Activated CD4-positive, alpha-beta T cell treated with anti-CD3 and anti-CD28 coated beads, Interleukin-2, amount 50 U/mL, for 4 hours (primary cell): ENCODE measurements at places on chromosomes 11 and 22.

DNA sequence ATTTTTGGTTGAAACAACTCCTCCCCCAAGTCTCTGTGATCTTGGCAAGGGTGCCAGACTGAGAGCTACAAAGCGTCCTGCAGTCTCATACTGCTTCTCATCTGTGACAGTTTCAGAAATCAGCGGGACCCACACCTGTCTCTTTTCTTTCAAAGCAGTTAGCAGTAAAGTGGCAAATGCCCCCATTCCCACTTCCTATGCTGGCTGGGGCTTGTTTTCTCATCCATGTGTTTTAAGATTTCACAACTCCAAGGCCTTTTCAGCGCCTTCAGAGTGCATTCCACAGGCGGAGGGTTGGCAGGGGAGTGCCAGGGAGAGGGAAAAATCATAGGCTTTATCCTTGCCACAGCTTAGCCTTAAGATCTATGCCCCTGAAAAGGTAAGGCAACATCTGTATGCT lies 493.5 kb downstream of the OPCML start:
- no peak for DNase-seq

DNA sequence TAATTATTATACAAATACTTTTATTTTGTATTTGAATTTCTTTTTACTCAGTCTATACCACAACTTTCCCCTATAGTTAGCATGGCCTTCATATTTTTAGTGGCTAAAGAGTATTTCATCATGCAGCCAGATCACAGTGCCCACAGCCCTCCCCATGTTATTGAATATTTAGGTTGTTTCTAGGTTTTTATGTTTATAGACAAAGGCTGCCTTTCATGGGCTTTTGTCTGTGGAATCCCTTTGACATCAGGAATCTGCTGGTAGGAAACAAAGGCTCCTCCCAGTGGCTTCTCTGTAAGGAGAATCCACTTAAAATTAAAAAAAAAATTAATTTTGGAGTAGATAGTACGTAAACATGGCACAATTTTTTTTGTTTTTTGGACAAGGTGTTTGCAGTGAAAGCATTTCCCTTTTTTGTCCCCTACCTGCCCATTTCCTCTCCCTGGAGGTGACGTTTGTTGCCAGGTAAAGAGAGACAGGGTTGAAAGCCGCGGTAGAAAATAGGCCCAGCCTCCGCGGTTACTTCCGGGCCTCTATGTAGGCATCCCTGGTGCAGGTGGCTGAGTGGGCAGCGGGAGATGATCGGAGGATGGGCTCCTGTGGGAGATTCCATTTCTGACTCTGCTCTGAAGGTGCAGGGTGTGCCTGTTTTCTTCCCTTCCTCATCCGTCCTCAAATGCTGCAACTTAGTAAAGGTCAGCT lies 82.2 kb upstream of the OR4B1 start:
- DNase-seq = no peak

- DNase-seq = no peak
Measured at GRCh38 chr11:65788821-65789220, 2.0 kb downstream of the OVOL1 start.

DNA sequence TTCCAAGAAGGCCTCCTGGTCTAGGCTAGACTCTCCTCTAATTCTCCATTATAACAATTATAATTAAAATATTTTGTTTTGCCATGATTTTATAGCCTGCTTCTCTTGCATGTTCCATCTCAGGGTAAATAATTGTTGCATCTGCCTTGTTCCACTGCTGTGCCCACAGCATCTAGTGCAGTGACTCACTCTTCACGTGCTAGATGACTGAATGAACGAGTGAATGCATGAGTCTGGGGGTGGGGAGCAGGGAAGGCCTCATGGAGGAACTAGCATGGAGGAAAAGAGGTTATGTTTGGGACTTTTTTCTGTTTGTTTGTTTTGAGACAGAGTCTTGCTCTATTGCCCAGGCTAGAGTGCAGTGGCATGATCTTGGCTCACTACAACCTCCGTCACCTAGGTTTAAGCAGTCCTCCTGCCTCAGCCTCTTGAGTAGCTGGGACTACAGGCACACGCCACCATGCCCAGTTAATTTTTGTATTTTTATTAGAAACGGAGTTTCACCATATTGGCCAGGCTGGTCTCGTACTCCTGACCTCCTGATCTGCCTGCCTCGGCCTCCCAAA lies 5.2 kb upstream of the OAF start:
- DNase-seq = no peak

GRCh38 chr11:60750911-60751310 lies 5.8 kb upstream of the MS4A15 start:
- DNase-seq = no peak

GRCh38 chr22:39494471-39495120 lies 7.5 kb upstream of the MIEF1 start:
- DNase-seq = no peak

DNA sequence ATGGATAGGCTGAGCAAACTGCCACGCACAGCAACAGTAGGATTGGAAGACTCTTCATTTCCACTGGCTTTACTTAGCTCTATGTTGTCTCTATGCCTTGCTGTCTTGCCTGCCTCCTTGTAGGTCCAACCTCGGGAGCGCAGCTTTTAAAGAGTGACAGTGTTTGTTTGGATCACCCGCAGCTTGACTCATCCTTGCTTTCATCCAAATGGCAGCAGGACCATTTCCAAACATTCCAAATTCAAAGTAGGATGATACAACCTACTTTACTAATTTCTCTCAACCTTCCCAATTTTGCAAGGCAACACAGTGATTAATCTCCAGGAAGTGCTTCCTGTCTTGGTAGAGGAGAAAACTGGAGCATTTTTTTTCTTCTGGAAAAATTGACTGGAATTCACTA lies at the start of gene MMP3:
TSS of gene MMP3 (minus strand) at position 121 of the 400 bp plus-strand sequence. CDS start at position 58, 63 bp downstream.
- no peak for DNase-seq

DNA sequence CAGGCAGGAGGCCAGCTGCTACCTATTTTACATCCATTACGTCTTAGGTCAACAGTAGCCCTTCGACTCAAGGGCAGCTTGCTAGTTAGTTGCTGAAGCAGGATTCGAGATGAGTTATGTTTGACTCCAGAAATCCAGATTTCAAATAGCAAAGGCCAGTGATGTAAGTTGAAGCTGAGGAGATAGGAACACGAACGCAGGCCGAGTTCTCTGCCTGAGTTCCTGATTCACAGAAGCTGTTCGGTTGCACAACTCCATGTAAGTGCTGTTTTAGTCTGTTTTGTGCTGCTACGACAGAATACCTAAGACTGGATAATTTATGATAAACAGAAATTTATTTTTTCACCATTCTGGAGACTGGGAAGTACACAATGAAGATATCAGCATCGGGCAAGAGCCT lies 111.2 kb downstream of the SLC1A2 start:
- no peak for DNase-seq
